ENCODE measurements at places on chromosomes 2 and 18. TPM values are rescaled to one million over a fixed set of nuclear protein-coding genes. Genes with fewer than 3 reads are reported as not detected.

DNA sequence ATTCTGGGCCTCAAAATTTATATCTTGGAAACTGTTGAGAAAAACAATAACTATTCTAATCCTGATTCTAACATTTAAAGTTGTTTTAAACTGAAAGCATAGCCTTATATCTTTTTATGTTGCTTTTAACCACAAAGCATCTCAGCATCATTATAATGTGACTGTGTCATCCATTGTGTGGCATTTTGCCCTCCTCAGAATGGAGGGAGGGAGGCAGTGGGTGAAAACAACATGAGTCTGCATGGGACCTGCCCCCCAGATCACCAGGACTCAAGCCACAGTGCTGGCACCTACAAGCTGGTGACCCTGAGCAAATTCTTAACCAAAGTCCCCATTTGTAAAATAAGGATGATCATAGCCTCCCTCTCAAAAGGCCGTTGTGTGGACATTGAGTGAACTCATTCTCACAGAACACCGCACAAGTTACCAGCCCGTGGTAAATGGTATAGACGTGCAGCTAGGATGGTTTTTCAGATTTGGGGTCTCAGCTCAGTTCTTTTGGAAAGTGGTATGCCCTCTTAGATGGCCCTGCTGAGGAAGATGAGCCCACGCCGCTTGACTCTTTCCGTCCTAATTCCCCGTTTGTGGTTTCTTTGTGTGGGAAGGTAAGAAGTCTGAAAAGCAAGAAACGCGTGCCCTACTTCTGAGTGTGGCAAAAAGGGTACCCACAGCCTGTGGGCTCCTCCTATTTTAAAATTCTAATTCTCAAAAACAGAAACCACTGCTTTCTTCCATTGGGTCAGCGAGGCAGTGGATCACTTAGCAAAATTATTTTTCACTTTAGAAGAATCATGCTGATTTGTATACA is 305.0 kb upstream of the ID2 start:
- DNase-seq: no peak

DNA sequence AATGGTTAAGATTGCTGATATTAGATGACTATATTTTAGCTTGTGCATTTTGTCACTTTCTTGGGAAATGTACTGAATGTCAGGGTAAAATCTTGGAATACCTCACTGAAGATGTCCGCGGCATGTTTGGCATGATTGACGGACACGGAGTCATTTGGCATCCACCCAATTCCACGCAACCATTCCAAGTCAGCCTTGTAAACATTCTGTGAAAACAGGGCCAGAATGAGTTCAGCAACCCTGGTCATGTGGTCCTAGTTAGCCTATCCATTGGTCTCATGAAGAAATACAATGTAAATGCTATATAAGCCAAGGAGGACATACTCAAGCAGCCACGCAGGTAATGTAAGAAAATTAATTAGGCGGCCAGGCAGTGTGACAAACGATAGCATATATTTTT is 159.5 kb downstream of the RIF1 start:
- DNase-seq: no peak

DNA sequence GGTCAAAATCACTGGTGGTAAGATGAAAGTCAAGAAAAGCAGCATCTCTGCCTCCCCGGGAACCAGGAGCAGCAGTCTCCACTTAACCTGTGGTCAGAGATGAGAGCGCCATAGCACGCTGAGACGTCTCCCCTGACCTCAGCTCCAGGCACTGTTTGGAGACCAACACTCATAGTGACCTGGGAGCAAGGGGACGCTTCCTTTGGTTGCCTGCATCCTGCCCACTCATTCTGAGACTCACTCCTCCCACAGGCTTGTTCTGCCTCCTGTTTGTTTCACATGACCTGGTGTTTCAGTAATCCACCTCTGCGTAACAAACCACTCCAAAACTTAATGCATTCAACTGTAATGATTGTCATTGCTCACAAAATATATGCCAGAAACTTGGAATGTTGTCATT is 139.3 kb downstream of the ACOXL start:
- no peak for DNase-seq

DNA sequence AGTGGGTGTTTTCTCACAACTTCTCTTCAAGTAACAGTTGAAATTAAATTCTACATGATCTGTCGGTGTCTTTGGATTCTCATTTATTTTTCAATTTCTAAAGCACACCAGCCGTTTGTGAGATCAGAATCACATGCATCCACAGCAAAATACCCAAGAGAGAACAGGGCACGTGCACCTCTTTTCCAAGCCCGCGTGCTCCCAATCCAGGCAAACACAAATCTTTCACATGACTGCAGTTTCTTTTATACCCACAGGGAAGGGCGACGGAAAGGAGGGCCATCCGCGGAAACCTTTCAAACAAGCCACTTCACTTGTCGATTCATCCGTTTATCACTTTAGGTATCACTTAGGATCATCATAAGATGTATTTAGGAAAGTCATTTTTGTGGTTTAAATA is 13.0 kb upstream of the DAPL1 start:
- no peak for DNase-seq

DNA sequence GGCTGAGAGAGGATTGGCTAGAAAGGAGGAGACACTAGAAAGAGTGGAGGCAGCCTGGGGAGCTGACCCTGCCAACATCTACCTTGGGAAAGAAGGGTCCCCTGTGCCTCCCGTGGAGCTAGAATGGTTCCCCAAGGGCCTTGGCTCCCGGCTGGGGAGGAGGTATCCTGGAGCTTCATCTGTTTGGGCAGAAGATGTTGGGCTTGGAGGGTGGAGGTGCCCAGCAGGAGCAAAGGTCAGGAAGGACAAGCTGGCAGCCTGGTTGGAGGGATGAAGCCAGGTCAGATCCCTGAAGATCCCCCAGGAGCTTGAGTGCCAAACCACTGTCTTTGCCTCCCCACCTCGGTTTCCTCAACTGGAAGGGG is 2.9 kb downstream of the ATP6V1B1 start:
- no peak for DNase-seq

GRCh38 chr2:177282787-177283572 is 18.5 kb upstream of the NFE2L2 start:
- DNase-seq: no peak

DNA sequence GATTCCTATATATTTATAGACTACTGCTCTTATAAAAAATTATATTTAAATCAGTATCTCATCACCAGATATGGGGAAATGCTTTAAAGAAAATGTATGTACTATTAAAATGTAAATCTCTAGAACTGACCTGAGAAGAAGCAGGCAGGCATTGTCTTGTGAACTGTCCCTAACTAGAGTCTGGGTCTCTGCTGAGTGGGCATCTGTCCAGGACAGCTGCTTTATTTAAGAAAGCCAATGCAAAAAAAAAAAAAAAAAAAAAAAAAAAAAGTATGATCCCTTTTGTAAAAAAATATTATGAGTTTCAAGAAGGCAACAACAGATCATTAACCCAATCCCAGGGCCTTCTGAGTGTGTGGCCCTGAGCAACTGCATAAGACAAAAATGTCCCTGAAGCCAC is 66.0 kb downstream of the PAX3 start:
- DNase-seq: no peak

- DNase-seq: no peak
Observed at GRCh38 chr2:178163395-178163794, 30.9 kb upstream of the OSBPL6 start.

- no peak for DNase-seq
Observed at GRCh38 chr18:74631212-74631611, 33.5 kb downstream of the ZNF407 start.

DNA sequence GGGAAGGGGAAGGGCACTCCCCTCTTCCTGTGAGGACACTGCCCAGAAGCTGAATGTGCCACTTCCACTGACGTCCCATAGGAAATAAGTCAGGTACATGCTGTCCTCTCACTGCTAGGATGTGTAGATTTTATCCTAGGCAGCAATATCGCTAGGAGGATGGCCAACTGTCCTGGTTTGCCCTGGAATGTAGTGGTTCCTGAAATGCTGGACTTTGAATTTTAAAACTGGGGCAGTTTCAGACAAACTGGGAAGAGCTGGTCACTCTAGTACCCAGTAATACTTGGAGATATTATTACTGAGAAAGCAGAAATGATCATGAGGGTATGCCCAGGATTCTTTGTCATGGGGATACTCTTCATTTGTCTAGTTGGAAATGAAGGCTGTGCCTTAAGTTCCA is 5.4 kb upstream of the KCNS3 start:
- DNase-seq: no peak

GRCh38 chr2:62792408-62792807 is 86.9 kb downstream of the EHBP1 start:
- DNase-seq: no peak

DNA sequence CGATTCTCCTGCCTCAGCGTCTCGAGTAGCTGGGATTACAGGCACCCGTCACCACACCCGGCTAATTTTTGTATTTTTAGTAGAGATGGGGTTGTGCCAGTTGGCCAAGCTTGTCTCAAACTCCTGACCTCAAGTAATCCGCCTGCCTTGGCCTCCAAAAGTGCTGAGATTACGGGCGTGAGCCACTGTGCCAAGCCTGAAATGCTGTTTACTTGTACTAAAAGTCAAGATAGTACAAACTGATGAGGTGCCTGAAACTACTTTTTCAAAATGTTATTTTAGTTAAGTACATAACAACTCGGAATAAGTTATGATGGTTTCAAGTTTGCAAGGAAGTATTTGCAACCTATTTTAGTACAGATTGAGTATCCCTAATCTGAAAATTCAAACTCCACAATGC is 85.7 kb downstream of the CEP192 start:
- no peak for DNase-seq

DNA sequence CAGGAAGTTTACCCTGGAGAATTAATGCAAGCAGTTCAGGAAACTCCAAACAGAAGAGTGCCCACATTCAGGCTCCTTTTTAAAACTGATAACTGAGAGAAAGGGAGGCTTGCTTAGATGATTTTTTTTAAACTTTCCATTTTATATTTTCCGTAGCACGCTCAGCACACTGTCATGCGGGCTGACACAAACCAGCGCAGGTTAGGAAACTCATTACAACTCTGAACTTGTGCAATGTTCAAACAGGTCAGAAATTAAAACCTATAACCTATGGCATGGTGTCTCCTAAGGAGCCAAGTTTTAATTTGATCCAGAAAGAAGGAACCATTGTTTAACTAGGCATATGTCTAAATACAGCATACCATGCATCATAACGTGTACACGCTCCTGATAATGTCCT is 117.7 kb upstream of the SMIM21 start:
- no peak for DNase-seq

DNA sequence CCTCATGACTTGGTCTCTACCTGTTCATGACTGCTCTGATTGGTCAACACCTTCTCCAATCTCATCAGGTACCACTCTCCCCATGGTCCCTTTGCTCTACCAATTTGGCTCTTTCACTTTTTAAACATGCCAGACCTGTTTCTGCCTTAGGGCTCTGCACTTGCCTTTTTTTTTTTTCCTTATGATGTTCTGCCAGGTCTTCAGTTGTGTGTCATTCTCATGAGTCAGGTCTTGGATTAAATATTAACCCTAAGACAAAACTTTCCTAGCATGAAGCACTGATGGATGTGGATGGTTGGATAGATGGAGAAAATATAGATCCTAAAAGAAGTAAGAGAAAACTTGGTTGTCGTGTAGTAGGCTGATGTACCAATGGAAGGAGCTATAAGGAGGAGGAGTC is 219.3 kb downstream of the TTC32 start:
- no peak for DNase-seq

DNA sequence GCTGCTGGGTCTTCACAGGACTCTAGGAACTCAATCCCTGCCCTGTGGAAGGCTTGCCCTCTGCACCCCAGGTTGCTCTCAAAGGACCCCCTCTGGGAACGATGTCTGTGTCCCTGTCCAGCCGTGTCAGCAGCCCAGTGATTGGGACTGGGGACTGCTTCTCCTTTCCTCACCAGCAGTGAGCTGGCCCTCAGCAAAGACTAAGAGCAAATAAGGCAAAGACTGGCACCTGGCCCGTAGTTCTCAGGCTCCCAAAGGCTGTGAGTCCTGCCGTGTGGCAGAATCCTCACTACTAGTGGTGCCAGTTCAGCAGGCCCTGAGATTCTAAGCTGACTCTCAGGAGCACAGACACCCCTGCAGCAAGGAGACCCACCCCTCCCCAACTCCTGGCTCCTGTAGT is 47.8 kb downstream of the TMEM163 start:
- no peak for DNase-seq

DNA sequence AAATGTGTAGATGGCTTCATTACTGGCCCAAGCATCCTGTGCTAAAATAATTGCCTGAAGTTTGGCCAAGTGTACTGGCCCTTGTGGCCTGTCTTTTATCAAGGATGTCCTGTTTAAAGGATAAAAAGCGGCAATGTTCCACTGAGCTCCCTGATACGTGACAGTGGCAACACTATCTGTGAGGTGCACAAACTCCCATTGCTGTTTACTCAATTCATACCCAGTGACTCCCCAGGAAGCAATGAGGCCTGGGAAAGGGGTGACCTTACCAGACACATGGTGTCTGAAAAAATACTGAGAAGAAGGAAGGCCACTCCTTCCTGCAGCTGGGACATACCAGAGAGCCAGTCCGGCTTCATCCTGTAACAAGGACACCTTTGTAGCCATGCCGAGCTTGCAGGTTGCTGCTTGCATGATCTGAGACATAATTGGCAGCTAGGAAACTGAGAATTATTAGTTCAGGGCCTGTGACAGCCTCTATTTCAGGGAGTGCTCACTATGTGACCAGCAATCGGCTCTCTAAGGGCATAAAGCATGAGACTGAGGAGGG is 198.5 kb upstream of the LRATD1 start:
- no peak for DNase-seq

DNA sequence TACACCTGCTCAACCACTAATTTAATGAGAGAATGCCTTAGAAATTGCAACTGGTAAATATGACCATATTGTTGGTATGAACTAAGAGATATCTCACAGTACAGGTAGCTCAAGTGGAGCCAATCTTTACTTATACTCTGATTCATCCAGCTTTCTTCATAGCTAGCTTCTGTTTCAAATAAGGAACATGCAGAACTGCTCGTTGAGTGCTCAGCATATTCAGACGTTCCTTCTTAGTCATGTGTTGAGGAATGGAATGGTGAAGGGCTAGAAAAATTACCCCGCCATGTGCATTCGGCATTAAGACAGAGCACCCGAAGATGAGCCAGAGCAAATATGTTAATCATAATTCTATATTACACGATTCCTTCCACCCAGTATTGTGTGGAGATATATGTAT is 144.0 kb upstream of the VRK2 start:
- no peak for DNase-seq

DNA sequence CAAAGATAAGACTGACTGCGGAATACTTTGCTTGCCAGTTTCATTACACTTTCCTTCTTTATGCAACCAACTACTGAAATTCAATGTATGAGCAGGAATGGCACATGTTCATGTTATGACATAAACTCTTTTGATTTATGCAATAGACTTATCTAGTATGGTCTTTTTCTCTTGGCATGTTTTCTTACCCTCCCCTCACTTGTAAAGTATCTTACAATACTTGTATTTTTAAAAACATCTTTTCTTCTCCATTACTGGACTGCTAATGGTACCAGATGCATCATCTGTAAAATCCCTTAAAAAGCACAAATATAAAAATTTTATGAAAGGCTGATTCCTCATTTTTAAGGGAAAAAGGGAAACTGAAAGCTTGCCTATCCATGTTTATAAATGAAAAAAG is 373.8 kb downstream of the ZEB2 start:
- DNase-seq: no peak

GRCh38 chr2:75324141-75324540 is 124.8 kb upstream of the TACR1 start:
- DNase-seq: no peak

Gene SATB2
- 5.0 TPM for total RNA-seq

Gene PHLPP1
- total RNA-seq: 14.5 TPM

Gene GALR1
- not detected for total RNA-seq

Gene RSAD2
- total RNA-seq: 0.44 TPM

Gene CHRNG
- total RNA-seq: not detected

Gene FN1
- 8,511 TPM for total RNA-seq

Gene DIPK1C
- not detected for total RNA-seq

Gene GBX2
- 5.3 TPM for total RNA-seq
